ENCODE measurements at places on chromosomes 5 and 9. TPM values are rescaled to one million over a fixed set of nuclear protein-coding genes. Genes with fewer than 3 reads are reported as not detected.

DNA sequence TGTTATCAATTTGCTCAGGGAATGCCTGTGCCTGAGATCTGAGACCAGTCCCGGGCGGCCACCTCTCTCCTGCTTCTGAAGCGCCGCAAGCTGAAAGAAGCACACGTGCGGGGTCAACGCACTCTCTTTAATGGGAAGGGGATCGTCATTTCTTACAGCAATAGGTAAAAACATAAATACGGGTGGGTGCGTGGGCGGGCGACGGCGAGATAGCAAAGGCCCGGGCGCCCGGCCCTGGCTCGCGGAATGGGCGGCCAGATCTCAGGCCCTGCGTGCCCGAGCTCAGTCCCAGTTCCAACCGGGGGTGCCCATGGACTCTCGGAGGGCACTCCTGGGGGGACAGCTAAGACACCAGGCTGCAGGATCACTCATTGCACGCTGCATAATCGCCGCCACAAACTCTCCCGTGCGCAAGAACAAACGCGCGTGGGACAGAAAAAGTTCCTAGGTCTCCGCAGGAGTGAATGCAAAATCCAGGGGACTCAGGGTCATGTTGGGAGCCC, 3.0 kb downstream of the NKX2-5 start:
- H3K36me3 ChIP-seq = no peaks in the 10 kb centered on the region
- no peak for DNase-seq
- peak overlapping the region; percentile 8 for H3K4me3 ChIP-seq
- peak overlapping the region; percentile 87 for H3K27ac ChIP-seq

DNA sequence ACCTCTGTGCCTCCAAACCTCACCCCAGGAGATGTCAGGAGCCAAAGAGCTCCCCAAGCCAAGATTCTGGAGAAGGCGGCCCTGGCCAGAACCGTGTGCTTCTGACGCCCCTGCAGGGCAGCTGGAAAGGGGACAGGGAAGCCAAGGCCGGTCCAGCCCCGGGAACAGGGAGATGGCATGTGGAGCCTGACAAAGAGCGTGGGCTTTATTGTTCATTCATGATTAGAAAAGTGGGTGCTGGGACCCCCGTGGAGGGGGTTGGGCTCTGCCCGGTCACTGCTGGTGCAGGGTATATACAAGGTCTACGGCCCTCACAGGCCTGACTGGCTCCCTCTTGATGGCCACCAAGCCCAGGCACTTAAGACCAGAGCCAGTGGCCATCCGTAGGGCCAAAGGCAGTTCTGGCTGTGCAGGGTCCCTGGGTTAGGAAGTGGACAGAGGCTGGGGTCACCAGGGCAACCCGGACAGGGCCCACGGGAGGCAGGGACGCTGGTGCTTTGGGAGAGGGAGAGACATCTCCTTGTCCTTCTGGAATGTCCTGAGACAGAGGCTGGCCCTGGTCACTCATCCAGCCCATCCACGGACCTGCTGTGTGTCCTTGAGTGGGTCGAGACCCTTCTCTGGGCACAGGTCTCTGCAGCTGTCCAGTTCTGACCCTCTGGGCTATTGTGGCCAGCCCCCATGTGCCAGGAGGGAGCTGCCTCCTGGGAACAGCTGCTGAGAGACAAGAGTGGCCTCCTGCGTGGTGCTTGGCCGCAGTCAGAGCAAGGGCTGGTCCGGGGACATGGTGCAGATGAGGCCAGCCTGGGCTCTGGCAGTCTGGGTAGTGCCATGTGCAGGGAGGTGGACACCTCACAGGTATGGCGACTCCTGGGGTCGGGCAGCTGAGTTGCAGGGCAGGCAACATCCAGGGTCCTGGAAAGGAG, 12.5 kb downstream of the NINJ1 start:
- H3K27me3 ChIP-seq = no peaks in the 10 kb centered on the region
- no peak overlapping the region for H3K27ac ChIP-seq
- peaks cover 29% of the 10 kb centered on the region for H3K4me1 ChIP-seq
- no peak for DNase-seq

DNA sequence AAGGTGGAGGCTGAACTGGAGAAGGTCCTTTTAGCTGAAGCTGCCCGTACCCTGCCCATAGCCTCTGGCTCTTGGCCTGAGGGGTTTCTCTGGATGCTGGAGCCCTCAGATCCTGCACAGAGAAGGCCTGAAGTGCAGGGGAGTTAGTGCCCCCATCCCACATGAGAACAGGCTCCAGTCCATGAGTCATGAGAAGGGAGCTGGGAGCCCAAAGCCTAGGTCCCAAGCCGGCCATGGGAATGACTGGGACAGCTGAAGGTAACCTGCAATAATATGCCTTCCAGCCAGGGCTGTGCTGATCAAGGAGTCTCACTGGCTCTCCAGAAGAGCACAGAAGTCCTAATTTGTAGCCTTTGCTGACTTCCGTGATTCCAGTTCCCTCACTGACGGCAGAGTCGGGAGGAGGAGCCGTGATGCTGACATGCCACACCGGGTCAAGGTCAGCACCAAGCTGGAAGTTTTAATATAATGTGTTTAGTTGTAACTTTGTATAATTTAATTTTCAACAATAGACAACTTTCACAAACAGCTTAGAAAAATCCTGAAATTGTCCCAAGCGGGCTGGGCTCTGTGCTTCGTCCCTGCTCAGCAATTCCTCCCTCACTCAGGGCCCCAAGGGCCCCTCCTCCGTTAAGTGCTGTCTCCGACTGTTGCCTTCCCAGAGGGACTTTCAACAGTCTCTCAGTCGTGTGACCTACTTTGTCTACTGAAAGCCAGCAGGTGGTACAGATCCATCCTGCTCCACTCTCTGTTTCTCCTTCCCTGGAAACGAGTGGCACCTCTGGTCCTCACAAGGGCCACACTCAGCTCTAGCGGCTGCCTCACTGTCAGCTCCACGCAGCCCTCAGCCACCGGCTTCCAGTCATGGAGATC, 387.8 kb downstream of the GADD45G start:
- peaks cover 11% of the 10 kb centered on the region for H3K4me1 ChIP-seq
- H3K4me3 ChIP-seq = no peak overlapping the region
- no peak overlapping the region for H3K27ac ChIP-seq
- no peaks in the 10 kb centered on the region for H3K36me3 ChIP-seq
- peaks cover 2% of the 10 kb centered on the region for H3K27me3 ChIP-seq
- DNase-seq = no peak

DNA sequence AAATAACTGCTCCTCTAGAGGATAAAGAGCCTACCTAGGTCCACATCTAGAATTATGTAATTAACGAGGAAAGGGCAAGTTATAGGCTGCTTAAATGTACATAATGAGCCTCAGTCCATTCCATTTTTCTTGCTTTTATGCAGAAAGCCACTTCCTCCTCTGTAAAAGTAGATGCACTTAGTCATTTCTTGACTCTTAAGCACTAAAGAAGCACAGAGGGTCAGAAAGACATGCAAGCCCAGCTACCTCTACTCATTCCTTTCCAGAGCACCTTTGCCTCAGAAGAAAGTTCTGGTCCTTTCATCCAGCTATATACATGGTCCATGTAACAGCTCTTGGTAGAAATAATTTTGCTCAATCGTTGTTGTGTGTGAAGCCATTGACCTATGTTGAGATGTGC, 308.0 kb upstream of the NREP start:
- H3K27me3 ChIP-seq = peaks cover 6% of the 10 kb centered on the region
- no peak for DNase-seq
- H3K36me3 ChIP-seq = no peaks in the 10 kb centered on the region
- no peak overlapping the region for H3K27ac ChIP-seq
- H3K4me3 ChIP-seq = no peak overlapping the region
- H3K4me1 ChIP-seq = no peaks in the 10 kb centered on the region

DNA sequence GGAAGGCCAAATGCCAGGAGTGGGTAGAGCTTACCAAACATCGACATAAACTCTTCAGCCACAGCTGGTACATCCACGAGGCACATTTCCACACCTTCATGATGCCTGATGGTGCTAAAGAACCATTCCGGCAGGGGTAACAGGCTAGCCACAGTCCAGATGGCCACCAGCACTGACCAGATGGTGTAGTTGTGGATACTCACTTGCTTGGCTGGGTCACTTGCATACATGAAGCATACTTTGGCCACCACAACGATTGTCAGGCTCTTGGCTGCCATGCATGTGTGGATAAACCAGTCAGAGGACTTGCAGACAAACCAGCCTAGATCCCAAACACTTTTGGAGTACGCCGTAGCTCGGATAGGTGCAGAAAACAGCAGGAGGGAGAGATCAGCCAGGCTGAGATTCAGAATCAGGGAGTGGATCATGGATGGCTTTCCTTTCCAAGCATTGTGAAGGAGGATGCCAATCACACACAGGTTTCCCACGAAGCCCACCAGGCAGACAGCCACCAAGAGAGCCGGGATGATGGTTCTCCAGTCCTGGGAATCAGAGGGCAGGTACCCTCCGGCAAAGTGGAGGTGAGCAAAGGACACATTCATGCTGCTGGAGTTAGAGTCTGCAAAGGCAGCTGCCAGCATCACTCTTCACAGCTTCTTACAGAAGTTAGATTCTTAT, 378 bp downstream of the GPR151 start:
- H3K27ac ChIP-seq = no peak overlapping the region
- DNase-seq = peak; percentile 50
- H3K36me3 ChIP-seq = peaks cover 17% of the 10 kb centered on the region
- H3K27me3 ChIP-seq = no peaks in the 10 kb centered on the region

DNA sequence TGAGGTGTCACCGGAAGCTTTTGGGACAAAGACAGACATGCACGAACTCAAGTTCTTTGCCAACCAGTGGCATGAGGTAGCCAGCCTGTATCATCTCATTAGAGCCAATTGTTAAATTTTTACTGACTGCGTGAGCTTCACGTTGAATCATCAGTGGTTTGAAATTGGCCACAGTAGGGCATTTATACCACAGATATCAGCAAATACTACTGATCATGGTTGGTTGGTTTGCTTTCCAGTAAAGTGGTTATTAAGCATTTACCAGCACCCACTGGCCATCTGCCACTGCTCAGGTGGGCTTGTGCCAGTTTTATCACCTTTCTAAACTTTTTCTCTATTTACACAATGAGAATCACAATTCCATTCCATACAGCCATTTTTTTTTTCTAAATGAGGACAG, 28.4 kb upstream of the SHC3 start:
- DNase-seq = peak; percentile 18
- no peaks in the 10 kb centered on the region for H3K4me1 ChIP-seq
- no peak overlapping the region for H3K4me3 ChIP-seq
- no peak overlapping the region for H3K27ac ChIP-seq
- H3K36me3 ChIP-seq = no peaks in the 10 kb centered on the region
- H3K27me3 ChIP-seq = peaks cover 2% of the 10 kb centered on the region

- no peak for DNase-seq
- H3K27ac ChIP-seq = no peak overlapping the region
- no peaks in the 10 kb centered on the region for H3K36me3 ChIP-seq
- no peaks in the 10 kb centered on the region for H3K4me1 ChIP-seq
- H3K27me3 ChIP-seq = no peaks in the 10 kb centered on the region
These were observed 133.4 kb downstream of the SEMA6A start for GRCh38 chr5:116441223-116441622.

Gene PIP5KL1
- 0.90 TPM for total RNA-seq

All from activated CD4-positive, alpha-beta T cell treated with anti-CD3 and anti-CD28 coated beads, Interleukin-2, amount 10 ng/mL, durations not matched to agents 24 days and 14 days (primary cell).